ENCODE measurements at places on chromosomes 6 and 20.
A peak's percentile ranks its signal among the peaks of the same experiment; 100 is the strongest.

GRCh38 chr20:45611054-45611453 is 18.5 kb upstream of the WFDC10A start:
- DNase-seq: peak; percentile 93

DNA sequence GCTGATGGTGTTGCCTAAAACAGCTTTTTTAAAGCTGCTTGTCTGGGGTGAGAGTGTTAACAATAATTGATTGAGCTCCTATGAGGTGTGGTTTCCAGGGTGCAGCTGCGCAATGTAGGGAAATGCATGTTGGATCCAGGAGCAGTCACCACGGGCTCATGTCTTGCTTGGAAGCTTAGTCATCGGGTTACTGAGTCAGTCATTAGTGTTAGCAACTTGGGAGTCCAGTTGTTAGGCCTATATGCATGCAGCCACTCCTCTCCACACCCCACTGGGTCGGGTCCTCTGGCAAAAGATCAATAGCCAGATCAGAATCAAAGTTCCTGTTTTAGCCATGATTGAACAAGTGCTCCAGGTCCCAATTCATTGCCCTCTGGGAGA is 271.7 kb upstream of the CHD6 start:
- no peak for DNase-seq

GRCh38 chr20:479487-479886 is 17.2 kb upstream of the TBC1D20 start:
- DNase-seq: peak; percentile 17

GRCh38 chr20:51810155-51811041 is 8.1 kb upstream of the SALL4 start:
- peak; percentile 25 for DNase-seq

- no peak for DNase-seq
These were observed 948.4 kb upstream of the EYS start for GRCh38 chr6:66655420-66655819.

DNA sequence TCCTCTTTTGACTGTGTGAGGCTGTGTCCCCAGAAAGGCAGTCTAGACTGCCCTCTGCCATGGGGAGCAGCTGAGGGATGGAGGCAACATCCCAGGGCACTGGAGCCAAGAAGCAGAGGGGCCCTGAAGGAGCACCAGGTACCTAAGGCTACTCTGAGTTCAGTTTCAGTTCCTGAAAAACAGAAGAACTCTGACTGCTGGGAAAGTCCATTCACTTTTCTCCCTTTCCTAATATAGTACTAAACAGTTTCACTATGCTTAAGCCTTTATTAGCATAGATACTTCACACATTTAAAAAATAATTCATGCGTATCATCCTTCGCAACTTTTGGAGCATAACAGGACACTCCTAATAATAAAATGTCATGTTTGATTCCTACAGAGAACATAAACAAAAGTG is 130.0 kb downstream of the FOXC1 start:
- DNase-seq: no peak

- DNase-seq: peak; percentile 41
These were observed 1.3 kb downstream of the EPPIN start for GRCh38 chr20:45545754-45546453.

DNA sequence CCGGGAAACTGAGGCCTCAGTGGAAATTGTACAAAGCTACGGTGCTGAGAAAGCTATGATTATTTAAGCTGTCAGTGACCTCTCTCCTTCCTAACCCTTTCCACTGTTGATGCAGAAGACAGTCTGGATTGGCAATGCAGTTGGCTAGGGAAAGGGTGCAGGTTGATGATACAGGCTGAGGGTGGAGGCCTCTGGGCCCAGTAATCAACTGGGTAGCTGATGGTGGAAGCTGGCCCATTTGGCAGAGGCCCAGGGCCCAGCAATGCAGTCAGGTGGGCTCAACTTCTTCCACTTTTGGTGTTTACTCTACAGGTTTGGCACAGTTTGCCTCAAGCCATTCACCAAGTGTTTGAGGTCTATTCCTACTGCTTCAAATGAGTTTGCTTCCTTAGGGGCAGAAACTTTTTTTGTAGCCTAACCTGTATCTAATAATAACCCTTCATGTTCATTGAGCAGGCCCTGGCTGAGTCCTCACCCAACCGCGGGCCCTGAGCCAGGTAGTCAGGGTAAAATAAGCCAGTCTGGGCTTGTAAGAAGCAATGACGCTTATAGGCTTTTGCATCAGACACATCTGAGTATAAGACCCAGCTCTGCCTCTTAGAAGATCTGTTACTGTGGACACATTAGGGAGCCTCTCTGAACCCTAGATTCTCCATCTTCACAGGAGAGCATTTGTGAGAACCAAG is 12.1 kb downstream of the BCL2L1 start:
- no peak for DNase-seq

DNA sequence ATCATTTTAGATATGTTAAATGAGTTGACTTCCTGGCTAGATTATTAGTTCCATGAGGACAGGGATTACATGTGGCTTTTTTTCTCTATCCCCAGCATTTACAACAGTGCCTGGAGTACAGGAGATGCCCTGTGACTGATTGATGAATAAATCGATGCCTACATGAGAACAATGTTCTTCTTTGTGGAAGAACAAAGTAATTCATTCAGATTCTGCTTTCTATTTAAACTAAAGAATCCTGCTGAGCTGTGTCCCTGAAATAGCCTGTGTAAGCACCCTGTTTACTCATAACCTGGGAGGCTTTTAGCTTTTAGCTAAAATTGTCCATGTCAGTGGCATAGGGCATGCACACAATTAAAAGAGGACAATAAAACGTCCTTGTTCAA is 125.1 kb upstream of the BTBD3 start:
- no peak for DNase-seq

GRCh38 chr6:84052883-84053241 is 19.3 kb downstream of the MRAP2 start:
- no peak for DNase-seq

- no peak for DNase-seq
These were observed 9.1 kb downstream of the BANF2 start for GRCh38 chr20:17708675-17709360.

- peak; percentile 72 for DNase-seq
These were observed 44.8 kb downstream of the STK4 start for GRCh38 chr20:45011108-45011526.

DNA sequence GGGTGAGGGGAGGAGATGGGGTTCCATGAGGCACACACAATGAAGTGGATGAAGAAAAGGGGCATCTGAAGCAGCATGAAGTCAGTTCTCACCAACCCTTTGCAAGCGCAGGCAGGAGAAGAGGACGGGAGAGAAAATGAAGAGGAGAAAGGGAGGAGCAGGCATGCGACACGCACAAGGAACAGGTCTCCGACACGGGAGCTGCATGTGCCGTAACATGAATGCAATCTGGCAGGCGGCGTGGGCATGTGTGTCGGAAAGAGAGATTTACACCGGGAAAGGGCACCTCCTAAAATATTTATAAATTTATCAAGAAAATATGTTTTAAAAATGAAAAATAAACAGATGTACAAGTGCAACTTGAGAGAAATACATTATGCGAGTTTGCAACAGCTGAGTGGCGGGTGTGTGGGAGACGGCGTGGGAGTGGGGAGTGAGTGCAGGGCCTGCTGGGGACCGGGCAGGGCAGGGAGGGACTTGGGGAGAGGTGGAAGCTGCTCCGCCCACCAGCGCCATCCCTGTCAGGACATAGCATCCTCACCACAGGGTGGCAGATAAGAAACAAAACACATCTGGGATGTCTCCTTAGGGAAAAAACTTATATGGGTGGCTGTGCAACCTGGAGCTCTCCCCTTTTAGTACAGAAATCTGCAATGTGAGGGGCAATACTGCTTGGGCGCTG is 40.6 kb downstream of the GJA10 start:
- DNase-seq: no peak

DNA sequence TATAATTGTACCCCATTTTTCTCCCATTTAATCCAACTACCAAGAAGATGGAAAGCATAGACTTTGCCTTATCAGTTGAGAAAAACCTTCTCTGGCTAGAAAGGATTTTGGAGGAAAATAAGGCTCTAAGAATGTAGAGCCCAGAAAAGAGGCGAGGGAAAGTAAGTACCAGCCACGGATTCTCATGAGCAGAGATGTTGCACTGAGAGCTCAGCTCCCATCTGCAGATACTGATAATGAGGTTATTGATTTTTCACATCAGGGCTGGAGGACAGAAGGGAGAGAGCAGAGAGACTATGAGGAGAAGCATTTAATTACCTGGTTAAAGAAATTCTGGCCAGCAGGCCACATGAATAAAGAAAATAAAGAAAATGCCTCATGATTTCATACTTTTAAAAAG is 104.4 kb upstream of the FAM184A start:
- DNase-seq: no peak

DNA sequence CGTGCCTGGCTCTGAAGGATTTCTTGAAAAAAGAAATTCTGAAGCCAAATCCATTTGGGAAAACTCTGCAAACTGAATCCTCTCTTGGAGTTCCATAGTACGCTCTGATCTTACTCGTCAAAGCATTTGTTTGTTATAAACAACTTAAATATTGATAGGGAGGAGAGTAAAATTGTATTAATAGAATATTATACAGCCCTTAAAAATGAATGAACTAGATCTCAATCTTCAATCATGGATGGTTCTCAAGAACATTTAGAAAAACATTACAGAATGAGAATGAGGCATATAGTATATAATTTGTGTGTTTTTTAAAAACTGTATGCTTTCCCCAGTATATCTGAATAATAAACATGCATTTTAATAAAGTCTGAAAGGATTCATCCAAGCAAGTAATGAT is 24.8 kb downstream of the KCTD20 start:
- DNase-seq: no peak

DNA sequence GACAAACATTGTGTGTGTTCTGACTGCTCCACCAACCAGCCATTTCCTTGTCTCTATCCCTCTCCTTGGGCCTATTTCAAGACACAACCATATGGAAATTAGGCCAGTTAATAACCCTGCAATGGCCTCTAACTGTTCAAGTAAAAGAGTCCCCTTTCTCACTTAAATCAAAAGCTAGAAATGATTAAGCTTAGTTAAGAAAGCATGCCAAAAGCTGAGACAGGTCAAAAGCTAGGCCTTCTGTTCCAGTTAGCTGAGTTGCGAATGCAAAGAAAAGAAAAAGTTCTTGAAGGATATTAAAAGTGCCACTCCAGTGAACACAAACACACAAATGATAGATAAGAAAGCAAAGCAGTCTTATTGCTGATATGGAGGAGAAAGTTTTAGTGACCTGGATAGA is 22.5 kb downstream of the SERINC1 start:
- no peak for DNase-seq

- DNase-seq: no peak
These were observed 31.4 kb downstream of the PTPN1 start for GRCh38 chr20:50541606-50542041.

- DNase-seq: peak; percentile 16
These were observed 79.1 kb downstream of the SLC22A23 start for GRCh38 chr6:3377536-3378397.

DNA sequence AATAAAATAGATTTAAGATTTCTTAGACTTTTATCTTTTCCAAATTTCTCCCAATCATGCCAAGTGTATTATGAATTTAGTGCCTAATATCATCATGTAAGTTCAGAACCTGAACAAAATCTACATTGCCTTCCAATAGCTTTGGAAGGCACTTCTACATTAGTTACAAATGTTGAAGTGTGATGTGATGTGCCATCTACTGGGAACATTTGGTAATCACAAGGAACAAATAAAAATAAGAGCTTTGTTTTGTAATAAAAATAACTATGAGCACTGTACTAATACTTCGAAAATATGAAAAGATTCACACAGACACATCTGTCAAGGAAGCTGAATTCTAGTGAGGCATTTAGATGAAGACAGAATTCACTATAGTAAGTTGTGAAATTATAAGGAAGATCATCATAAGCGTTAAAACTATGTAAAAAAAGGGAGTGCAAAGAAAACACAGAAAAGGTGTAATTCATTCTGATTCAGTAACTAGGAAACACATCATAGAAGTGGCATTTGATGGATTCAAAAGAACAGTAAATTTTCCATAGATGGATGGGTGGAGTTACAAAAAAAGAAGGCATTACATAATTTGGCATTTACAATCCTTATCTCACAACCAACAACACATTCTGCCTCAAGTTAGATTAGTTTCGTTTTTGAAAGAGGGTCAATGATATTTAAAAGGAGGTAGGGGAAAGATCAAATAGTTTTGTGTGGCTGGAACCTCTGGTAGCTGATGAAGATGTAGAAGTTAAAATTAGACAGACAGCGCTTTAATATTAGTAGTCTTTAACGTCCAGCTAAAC is 161.0 kb downstream of the ASCC3 start:
- DNase-seq: peak; percentile 41

GRCh38 chr6:158756126-158756525 is 63.0 kb downstream of the EZR start:
- no peak for DNase-seq

DNA sequence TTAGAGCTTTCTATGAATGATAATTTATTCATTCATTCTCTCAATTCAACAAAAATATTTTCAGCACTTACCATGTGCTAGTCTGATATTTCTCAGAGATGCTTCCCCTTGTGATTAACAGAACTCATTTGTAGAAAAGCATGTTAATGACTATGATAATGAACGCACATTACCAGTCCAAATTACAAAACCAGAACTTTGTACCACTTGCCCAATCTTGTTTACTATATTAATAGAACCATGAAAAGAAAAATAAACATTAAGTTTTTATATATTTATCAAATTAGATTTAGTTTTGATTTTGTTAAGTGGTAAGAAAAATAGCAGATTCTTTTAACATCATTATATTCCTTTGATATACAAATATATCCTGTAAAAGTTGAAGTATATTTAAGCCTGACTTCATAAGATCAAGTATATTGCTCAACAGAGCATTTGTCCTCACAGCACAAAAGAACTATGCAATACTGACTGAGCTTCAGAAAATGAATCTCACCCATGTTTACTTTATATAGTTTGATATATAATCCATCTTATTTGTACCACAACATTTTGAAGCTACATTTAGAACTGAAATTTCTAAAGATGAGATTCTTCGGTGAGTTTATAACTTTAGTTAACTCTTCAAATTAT is 48.9 kb downstream of the TMEM244 start:
- peak; percentile 42 for DNase-seq

GRCh38 chr20:34978092-34978744 is 22.6 kb downstream of the MYH7B start:
- DNase-seq: no peak

DNA sequence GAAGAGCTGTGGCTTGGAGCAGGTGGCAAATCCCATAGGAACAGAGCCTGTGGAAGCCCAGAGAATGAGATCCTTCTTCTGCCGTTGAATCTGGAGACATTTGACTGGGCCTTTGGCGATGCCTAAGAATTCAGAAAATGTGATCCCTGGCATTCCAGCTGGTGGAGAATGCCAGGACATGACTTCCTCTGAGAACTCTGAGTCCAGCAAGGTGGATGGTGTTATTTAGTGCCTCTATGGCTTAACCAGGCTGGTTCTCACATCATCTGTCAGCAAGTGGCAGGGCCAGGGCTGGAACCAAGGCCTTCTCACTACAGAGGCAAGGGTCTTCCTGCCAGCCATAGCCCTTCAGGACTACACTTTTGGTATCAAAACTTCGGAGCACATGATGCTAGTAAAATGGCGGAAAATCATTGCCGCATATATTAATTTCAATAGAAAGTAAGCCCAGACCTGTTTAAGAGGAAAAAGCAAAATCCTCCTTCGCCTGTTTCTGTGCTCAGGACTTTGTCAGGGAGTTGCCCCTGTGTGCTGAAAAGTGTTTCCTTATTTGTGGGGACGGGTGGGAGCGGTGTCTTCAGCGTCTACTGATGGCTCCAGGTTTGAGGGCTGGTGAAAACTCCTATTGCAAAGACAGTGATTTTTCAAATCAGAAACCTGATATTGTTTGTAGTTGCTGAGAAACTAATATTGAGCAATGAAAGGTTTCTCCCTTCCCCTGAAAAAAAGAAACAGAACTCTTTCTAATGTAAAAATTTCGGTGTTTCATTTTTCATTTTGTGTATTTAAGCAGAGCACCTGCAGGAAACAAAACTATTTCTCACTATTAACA is 23.9 kb downstream of the DUSP22 start:
- no peak for DNase-seq

Measured in iris pigment epithelial cell (primary cell).